ENCODE measurements at places on chromosomes 1 and 21.

GRCh38 chr1:55127827-55128343, 87.3 kb downstream of the USP24 start:
- DNase-seq: no peak

DNA sequence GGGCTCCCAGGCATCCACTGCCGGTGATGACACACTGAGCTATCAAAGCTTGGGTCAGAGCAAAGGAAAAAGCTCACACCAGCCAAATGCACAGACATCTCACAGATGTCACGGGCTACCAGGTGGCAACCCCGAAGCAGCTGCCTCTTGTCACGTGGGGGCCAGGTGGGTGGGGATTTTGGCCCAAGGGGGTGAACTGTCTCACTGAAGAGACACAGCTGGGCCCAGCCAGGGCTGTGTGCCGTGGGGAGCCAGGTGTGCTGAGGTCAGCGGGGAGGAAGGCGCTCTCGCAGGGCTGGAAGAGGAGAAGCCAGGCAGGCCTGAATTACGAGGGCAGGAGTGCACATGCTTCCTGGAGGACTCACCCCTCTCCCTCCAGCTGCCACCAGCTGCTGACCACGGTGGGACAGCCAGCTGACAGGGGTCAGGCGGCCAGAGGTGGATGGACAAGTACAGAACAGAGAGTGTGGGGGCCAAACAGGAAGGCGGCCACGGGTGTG, 32.4 kb downstream of the KCNN3 start:
- no peak for DNase-seq

- no peak for DNase-seq
Measured at GRCh38 chr1:29689372-29690030, 453.2 kb downstream of the PTPRU start.

DNA sequence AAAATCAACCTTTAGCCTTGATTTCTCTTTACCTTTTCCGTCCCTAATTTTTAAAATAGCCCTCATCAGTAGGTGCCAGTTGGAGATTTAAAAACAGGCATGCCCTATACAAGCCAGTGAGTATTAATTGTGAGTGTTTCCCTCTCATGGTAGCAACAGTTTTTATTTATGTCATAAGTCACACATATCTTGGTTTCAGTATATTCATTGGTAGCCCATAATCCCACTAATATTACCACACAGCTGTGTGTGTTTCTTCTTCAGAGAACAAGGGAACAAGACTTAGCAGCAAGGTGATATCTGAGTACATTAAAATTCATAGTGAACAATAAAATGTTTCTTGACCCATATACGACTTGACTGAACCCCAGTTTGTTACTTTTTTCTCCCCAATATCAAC, 68.6 kb upstream of the HSPA13 start:
- DNase-seq: no peak

GRCh38 chr1:223233410-223234169, 90.5 kb upstream of the TLR5 start:
- no peak for DNase-seq

DNA sequence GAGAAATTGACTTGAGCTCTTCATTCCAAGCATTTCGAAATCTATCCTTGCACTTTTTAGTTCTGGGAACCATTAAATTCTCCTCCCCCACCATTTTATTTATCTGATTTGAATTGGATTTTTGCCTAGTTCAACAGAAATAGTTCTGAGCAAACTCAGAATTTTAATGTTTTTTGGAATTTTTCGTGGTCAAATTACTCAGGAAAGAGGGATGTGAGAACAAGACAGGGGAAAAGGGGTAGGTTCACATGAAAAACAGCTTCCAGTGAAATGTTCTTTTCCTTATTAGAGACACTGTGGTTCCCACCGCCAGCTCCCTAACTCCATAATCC, 5.7 kb upstream of the ZNF697 start:
- DNase-seq: no peak

GRCh38 chr1:167446966-167447365, 71.4 kb downstream of the CD247 start:
- no peak for DNase-seq

GRCh38 chr1:174704300-174704699, 256.5 kb downstream of the GPR52 start:
- DNase-seq: no peak

GRCh38 chr1:30040081-30041019, 683.0 kb downstream of the MATN1 start:
- peak; percentile 26 for DNase-seq

DNA sequence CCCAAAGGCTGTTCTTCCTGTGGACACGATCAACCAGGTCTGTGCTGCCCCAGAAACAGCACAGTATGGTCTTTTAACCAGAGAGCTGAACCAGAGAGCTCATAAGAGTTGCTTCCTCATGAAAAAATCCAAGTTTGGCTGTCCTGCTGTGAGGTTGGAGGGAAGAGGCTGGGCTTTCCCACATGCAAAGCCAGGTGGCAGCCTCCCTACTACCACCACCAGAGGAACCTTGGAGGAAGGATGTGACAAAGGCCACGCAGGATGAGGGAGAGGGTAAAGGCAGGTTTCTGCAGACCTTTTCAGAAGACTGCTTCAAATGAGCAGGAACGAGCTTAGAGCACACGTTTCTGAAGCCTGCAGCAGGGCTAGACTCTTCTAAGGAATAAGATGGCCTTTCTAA, 27.1 kb downstream of the FAM78B start:
- no peak for DNase-seq

DNA sequence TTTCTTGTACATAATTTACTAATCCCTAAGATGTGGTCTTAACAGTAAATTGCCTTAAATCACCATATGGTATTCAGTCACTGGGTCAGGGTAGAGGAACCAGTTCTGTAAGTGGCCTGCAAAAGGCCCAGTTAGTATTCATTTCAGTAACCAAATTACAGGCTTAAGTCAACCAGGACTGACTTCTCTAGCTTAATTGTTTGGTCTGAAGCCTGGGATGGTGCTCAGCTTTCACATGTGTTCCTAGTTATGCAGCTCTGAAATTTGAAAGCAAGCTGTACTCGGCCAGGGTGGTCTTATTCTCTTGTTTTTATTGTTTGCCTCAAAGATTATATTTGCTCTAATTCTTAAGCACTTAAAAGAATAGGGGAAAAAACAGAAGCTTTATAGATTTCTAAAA, 144.6 kb downstream of the MAGI3 start:
- DNase-seq: no peak

GRCh38 chr1:223046011-223046410, 97.0 kb downstream of the TLR5 start:
- no peak for DNase-seq

- no peak for DNase-seq
Measured at GRCh38 chr1:16152481-16153087, 3.3 kb downstream of the EPHA2 start.

DNA sequence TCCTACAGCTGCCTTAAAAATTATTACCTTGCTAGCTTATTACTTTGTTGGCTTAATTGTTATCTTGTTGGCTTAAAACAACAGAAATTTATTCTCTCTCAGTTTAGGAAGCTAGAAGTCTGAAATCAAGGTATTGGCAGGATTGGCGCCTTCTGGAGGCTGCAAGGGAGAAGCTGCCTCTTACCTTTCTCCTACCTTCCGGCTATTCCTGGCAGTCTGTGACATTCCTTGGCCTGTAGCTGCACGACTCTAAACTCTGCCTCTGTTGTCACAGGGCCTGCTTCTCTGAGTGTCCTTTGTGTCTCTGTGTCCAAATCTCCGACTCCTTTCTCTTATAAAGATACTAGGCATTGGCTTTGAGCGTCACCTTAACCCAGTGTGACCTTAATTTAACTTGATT, 579.9 kb upstream of the B3GALT2 start:
- no peak for DNase-seq

- DNase-seq: no peak
Measured at GRCh38 chr1:226494092-226494609, 54.4 kb upstream of the STUM start.

DNA sequence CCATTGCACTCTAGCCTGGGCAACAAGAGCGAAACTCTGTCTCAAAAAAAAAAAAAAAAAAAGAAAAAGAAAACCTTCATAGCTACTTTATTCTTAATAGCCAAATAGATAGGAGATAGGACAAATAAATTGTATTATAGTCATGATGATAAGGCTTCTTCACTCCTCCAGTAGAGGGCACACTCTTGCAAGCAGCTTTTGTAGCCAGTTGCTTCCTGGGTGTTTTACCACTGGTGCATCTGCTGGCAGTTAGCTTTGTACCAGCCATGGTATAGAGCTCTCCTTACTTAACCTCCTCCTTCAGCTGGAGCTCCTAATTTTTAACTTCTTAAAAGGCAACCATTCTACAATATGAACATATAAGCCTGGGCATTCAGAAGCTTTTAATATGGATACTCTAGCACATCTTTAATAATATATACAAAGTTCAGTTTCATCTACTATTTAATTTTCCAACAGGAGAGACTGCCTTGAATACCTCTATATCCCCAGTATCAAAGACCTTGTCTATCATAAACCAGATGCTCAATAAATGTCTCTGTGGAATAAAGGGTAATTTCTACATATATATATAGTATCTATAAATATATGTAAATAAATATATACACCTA, 35.8 kb downstream of the EVI5 start:
- DNase-seq: no peak

DNA sequence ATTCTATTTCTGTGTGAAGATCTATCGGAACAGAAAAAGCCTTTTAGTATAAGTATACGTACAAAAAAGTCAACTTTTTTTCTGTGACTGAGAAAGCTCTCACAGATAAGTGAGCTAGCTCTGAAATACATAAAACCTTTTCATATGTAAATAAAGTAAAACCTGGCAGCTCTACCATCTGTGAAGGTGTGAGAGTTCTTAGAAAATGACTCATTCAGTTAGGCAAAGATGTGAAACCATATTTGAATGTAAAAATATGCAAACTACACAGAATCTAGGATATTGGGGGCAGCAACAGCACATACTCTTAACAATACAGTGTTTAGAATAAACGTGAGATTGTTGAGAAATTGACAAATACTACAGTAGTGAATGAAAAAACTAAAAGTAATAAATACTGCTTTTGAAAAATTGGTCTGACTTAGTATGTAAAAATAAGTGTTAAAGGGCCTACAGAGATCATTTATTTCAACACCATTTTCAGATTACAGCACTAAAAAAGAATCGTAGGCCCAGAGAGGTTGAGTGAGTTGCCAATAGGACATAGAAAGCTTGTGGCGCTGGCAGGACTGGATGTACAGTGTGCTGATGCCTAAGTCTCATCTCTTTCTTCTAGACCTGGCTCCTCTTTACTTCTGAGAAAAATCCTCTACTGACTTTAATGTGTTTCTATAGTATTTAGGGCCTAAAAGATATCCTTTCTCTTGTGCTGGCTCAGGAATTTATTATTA, 19.8 kb downstream of the ATP6V1G3 start:
- DNase-seq: no peak

DNA sequence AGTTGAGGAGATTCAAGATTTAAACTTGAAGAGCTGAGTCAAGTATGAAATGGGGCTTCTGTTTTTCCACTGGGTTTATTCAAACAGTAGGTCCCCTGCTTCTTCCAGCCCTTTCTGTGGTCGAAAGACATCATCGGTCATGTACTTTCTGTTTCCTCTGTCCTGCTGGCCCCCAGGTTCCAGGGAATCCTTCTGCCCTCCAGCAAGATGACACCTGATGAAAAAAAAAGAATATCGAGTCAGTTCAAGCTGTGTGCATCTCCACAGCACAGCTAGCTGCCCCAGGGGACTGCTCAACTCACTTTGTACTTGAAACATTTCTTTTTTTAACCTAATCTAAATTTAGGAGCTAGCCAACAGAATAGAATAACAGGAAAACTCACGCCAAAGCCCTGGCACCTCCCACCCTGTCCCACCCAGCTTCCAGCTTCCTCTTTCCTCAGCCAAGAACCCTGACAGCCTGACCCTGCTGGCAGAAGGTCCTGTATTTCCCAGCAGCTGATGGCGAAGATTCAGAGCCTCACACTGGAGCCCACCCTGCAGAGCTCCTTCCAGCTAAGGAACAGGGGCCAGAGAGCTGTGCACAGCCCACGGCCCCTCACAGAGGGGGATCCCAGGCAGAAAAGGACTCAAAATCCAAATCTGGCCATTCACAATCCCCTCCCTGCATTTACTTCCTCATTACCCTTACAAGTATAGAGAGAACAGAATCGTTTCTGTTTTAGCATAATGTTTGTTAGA, 176.5 kb downstream of the PSMG1 start:
- DNase-seq: no peak

GRCh38 chr21:44603911-44604310, 3.5 kb downstream of the KRTAP10-7 start:
- peak; percentile 16 for DNase-seq

- DNase-seq: no peak
Measured at GRCh38 chr1:181312946-181313345, 170.4 kb upstream of the CACNA1E start.

GRCh38 chr1:95018602-95019369, 54.0 kb downstream of the ALG14 start:
- DNase-seq: no peak

DNA sequence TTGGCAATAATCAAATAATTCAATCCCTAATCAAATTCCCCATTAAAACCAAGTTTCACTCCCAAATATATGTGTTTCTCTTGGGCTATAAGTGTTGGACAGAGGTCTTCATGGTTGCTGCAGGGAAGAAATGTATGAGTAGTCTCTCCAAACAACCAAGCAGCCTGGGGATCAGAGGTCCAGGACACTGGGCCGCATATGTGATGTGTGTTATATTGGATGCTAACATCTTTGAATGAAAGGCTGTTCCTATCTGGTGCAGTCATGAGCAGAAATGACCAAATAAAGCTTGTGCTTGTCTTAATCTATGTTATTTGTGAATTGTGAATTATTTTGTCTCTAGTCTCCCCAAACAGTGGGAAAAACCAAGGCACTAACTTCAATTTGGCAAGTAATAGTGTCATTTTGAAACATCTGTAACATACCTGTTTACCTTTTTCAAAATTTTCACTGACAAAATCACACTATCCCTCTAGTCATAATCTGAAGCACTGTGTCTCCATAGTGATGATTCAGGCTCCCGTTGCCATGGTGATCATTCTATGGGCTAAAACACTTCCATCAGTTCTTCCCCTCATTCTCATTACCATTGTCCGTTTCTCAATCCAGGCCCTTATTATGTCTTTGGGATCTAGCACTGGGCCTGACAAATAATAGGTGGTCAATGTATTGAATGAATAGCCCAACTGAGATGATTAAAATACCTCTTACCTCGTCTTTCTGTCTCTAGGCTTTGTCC, 12.5 kb upstream of the TADA1 start:
- no peak for DNase-seq

Data from liver (tissue), 10 donors.